Sciatic nerve (tissue), 2 donors: ENCODE measurements at places on chromosomes 1 and 21.

DNA sequence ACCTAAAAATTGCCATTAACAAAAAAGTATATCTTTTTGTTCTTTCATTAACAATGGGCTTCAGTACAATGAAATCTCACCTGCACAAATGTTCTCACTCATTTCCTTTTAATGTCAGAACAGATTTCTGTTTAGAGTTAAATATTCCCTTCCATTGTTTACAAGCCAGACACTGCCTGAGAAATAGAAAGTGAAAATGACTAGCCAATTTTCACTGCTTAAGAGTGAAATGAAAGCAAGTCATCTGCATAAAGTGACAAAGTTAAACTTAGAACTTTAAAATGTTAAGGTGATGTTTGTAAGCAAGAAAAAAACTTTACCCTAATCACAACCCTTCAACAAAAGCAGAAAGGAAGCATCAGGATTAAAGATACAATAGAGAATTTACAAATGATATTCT is 27.5 kb downstream of the COA6 start:
- no peak for DNase-seq

GRCh38 chr1:231827337-231828105 is 200.9 kb downstream of the DISC1 start:
- no peak for DNase-seq

DNA sequence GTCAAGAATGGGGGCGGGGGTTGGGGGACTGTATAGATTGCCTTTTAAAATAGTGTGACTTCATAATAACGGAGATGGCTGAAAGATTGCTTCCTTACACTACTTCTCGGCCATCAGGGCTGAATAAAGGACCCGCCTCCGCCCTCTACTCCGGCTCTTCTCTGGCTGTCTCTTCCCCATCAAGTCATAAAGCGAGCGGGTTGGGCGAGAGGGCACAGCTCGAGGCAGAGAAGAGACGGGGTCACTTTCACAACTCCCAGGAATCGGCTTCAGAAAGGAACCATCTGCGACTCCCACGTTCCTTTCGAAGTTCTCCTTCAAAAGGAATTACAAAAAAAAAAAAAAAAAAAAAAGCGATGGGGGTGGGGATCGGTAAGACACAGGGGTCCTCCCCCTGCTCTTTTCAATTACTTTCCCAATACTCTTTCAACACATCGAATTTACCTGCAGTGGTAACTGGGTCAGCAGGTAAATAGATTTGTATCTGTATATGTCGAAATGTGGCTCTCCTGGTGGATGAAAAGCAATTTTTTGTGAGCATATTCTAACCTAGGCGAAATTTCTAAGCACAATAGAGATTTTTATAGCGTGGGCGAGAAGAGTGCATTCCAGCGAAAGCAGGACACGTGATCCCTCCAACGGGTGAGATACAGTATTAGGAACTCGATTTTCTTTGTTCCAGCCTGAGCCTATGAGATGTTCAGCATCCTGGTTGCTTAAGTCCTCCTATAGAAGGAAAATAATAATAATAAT is 2.0 kb downstream of the LRRC7 start:
- no peak for DNase-seq

DNA sequence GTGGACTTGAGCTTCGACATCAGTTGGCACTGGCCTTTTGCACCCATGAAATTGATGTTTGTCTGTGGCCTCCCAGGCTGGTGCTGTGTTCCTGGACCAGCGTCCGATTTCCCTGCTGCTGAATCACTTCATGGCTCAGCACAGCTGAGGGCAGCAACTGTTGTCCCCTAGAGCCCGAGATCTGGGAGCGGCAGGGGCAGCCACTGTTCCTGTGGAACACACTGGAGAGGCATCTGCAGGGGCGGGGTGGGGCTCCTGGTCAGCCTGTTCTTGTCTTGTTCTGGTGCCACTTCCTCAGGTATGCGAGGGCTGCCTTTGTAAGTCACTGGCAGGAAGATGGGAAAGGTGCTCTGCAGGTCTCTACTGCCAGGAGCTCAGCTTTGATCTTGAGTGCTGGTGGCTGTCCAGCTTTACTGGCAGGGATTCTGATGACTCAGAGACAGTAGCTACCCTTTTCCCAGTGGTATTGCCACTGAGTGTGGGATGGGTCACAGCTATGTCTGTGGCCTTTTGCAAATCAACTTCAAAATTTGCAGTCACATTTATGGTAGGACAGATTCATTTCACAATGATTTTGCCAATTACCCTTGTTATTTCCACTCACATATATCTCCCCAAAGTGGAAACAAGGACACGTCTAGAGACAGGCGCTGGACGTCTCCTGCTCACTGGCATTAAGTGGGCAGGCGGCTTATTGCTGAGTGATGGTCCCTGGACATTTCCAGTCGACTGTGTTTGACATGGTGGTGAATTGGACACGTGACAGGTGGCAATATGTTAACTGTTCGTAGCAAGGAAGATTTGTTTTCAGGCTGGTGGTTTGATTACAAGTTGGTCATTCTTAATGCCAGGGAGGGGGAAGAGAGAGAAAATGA is 15.3 kb downstream of the AGPAT3 start:
- no peak for DNase-seq

DNA sequence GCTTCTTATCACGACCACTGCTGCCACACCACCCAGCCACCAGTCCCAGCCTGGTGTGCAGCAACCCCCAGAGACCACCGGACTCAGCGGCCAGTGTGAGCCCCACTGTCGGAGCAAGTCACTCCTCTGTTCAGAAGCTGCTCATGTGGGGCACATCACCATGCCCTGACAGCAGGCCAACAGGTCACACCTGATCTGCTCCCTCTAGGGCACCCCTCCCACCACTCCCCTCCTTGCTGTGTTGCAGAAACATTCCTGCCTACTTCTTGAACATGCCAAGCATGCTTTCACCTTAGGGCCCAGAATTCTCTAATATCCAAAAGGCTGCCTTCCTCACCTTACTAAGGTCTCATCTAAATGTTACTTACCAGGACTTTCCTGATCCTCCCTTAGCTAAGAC is 146.5 kb downstream of the SLC45A1 start:
- DNase-seq: no peak

DNA sequence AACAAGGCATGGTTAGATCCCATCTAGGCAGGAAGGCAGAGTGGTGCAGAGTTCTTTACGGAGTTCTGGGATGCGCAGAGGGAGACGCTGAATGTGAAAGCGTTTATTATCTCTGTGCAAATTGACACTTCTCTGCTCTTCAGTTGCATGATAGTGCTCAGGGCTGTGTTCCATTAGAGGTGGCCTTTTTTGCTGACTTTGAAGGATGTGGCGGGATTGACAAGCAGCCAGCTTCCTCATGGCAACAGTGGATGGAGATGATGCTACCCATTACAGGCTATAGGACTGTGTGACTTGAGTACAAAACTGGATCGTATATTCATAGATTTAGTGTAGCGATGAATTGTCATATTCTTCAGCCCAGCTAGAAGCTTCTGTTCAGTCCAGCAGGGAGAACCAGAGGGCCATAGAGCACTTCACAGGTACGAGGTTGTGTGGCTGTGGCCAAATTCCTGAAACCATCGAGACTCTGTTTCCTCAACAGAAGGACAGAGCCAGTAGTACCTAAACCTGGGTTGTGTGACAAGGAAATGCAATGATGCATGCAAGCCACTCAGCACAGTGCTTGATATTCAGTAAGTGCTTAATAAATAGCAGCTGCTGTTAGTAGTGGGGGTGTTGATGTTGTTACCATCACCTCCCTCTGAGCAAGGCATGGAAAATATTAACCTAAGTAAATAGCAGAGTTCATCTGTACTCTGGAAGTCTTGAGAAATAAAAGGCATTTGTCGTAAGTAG is 430.0 kb upstream of the KAZN start:
- DNase-seq: no peak
